Activated CD4-positive, alpha-beta T cell treated with anti-CD3 and anti-CD28 coated beads for 4 hours (primary cell): ENCODE measurements at places on chromosomes 12 and 14.

DNA sequence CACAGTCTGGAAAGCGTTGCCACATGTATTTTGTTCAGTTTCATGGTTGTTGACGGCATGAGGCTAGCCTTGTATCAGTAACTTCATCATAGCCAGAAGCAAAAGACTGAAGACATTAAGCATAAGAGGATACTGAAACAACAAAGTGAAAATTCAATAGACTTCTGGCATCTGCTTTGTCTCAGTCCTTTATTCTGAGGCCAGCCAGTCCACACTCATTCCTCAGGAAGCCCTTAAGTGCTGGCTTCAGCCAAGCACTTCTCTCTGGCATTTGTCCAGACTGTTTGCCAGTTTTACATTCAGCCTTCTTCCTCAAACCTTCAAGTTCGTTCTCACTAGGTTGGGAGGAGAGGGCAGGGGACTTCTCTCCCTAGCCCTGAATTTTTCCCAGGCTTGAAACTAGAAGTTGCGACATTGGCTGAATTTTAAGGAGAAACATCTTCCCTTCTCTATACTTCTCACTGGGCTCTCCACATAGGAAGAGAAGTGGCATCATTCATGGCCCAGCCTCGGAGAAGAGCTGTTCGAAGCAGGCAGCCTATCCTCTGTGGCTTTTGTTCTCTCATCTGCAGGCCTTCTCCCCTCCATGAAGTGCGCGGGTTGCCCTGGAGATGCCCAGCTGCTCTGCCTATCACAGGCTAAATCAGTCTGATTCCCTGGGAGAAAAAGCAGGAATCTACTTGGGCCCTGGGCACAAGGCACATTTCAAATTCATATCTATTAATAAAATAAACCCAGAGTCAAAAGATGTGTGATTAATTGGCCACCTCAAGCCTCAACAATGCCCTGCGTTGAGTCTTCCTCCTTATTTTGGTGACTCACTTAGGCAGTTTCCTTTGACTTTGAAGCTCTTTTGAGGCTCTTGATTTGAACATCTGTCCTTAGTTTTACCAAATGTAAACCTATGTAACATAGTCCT lies 130.9 kb upstream of the PLEKHA5 start:
- no peak for DNase-seq

DNA sequence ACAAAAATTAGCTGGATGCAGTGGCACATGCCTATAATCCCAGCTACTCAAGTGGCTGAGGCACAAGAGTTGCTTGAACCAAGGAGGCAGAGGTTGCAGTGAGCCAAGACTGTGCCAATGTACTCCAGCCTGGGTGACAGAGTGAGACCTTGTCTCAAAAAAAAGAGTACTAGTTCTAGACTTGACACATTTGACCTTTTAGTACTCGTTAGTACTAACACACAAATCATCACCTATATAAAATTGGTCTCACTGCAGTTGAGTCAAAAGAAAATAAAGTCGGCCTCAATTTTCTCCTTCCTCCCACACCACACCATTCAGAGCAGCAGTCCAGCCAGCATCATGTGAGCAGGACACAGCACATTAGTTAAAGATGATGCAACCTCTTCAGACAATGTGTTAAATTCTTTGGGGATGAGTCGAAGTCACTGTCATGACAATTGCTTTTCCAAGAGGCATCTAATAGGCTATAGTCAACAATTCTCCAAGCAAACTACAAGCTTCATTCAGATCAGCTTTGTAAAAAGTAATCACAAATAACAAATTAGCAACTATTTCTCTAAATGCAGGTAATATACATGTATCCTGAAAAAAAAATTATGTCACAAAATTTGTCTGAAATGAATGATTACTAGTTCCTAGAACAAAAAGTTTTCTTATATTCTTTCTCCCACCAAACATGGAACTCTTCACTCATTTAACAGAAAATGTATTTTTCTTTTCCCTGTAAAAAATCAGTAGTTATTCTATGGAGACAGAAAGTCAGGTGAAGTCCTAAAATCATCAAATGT lies 55.6 kb downstream of the CLIP1 start:
- DNase-seq, result no peak

DNA sequence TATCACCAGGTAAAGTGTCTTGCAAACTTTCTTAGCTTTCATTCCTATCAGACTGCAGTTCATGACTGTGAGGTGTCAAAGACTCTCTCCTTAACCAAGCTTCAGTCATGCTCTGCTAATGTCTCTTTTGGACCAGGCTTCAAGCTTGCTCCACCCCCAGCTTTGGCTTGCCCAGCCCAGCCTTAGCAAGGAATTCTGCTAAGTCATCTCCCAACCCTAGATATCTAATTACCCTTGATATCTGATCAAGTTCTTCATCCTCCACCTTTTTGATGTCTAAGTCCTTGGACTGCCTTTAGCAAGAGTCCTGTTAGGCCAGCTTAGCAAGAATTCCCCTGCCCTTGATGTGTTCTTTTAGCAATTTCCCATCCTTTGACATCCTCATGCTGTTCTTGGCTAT lies 108.9 kb upstream of the FGD4 start:
- DNase-seq, result no peak

- no peak for DNase-seq
Measured at GRCh38 chr14:34711169-34711568, 3.2 kb downstream of the CFL2 start.

GRCh38 chr12:62288328-62288727 lies 28.1 kb downstream of the USP15 start:
- DNase-seq, result no peak

GRCh38 chr14:40623643-40624042 lies 983.0 kb upstream of the LRFN5 start:
- no peak for DNase-seq

GRCh38 chr14:91063119-91063518 lies 2.7 kb upstream of the RPS6KA5 start:
- no peak for DNase-seq

- DNase-seq, result peak; percentile 13
Measured at GRCh38 chr12:26122061-26122680, 2.7 kb downstream of the BHLHE41 start.

- DNase-seq, result no peak
Measured at GRCh38 chr12:23221066-23221465, 596.1 kb downstream of the ETNK1 start.

- DNase-seq, result no peak
Measured at GRCh38 chr12:105948331-105948730, 190.4 kb downstream of the NUAK1 start.

DNA sequence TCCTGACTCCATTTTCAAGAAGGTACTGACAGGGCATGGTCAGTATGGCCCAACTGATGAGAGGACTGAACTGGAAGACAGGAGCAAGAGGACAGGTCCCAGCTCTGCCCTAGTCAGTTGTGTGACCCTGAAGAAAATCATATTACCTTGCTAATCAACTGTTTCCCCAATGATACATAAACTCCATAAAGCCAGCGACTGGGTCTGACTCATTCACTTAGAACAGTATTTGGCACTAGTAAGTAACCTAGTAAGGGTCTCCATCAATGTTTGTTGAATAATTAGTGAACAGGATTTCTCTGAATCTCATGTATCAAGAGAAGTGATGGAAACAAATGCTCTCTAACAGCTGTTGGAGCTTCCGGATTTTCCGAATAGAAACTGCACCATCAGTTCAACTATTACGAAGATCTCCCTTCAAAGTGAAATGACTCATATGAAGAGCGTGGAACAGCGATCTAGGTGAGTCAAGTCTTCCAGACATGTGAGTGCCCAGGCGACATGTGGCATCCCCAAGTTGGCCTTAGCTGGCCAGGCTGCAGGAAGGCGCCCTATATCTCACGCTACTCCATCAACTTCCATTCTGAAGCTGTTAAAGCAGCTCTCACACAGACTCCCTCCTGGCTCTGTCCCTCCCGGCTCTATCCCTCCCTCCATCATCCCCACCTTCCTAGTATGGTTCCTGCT lies 94.5 kb downstream of the TTC7B start:
- DNase-seq, result no peak

DNA sequence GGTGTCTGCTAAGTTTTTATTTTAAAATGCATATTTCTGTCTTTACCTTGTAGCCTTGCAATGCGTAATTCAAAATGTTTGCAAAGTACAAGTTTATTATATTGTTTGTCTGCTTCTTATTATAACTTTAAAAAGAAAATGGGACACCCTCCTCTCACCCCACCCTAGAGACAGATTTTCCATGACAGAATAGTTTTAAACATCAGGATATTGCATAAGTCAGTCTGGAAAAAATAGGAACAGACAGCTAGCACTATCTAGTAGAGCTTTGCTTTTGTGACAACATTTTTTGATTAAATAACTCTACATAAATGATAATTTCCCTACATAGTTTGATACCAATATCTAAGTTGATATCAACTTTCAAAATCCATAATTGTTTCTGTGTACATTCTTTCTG lies 71.3 kb downstream of the PDE3A start:
- DNase-seq, result no peak

- DNase-seq, result no peak
Measured at GRCh38 chr14:69262516-69262915, 2.6 kb downstream of the GALNT16 start.

GRCh38 chr12:85155791-85156190 lies 119.6 kb downstream of the LRRIQ1 start:
- DNase-seq, result no peak
